ENCODE measurements at places on chromosomes 3 and 15. TPM values are rescaled to one million over a fixed set of nuclear protein-coding genes. Genes with fewer than 3 reads are reported as not detected.

GRCh38 chr3:60574046-60574769 is 677.0 kb downstream of the FHIT start:
- no peak for DNase-seq

DNA sequence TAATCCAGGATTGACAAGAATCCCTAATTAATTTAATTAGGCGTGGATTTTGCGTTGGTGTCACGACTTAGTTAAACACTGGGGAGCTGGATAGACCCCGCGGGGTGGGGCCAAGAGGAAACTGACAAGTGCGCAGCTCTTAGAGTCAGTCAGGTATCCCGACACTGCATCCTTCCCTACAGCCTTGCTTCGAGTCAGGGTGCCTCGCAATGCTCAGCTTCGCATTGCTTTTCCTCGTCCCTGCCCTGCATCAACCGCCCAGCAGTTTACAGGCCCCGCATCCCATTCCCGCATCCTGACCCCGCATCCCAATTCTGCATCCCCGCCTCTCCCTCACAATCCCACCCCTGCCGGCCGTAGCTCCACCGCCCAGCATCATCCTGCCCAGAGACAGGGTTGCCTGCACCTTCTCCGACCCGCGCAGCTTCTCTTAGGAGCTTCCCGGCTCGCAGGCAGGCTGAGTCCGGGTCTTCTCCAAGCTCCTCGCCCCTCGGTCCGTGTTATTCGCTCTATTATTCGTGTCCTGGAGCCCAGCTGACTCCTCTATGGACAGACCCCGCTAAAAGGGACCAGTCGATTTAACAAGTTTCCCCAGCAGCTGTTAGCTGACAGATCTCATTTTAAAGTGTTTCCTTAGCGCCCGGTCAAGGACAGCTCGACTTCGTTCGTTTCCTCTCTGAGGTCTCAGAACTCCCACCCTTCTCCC is 699 bp upstream of the SHOX2 start:
- peak; percentile 53 for DNase-seq

- peak; percentile 53 for DNase-seq
Observed at GRCh38 chr3:186259612-186260383, 102.2 kb downstream of the DGKG start.

The ARL14 gene
- 0.07 TPM for polyA plus RNA-seq

The APOD gene
- 174 TPM for polyA plus RNA-seq

DNA sequence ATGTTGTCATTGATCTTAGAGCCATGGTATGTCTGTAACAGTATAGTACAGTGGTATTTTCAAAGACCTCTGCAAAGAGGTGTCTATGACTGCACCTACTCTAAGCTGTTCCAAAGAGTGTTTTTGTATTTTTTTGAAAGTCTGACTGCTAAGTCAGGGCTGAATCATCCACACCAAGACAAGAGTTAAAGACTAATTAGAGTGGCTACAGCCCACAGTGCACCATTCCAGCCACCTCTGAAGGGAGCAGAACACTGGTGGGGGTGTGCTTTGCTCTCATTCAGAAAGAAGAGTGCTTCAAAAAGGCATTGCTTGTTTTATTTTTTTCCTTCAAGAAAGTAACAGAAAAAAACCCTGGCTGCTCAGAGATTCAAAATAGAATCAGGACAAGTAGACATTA is 301.4 kb downstream of the GABRG3 start:
- DNase-seq, result no peak

DNA sequence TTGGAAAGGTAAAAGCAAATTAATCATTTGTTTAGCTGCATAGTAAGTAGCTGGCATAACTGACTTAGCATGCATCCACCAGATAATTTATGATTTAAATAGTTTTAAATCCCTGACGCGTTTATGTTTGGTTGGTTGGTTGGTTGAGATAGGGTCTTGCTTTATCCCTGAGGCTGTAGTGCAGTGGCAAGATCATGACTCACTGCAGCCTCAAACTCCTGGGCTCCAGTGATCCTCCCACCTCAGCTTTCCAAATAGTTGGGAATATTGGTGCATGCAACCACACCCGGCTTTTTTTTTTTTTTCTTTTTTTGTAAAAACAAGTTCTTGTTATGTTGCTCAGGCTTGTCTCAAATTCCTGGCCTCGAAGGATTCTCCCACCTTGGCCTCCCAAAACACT is 263.4 kb downstream of the MCTP2 start:
- no peak for DNase-seq

DNA sequence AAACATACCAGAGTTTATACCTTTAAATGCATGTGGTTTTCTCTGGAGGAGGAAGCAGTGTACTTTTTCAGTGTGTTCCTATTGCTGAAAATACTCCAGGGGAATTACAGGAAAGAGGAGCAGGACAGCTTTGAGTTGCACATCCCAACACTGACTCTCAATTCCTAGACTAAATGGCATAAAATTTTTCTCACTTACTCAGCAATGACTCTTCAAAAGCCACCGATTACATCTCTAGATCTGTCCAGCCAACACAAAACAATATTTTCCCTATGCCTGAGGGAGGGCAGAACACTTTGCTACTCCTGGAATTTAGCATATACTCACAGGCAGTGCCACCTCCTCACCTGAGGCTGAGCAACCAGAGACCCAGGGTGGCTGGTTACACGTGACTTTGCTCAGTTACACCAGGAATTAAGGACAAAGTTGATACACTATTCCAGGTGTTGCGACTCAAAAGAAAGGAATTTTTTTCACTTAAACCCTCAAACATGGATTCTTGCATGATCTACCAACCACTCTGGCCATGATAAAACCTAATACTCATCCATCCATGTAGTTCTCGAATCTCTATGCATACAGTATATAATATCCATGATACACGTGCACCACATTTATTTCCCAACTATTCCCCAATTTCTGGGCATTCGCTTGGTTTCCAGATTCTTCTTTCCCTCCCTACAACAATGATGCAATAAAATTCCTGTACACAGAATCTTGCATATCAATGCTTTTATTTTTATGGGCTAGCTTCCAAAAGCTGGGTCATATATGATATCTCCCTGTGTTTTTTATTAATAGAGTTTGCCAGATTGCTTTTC is 194.6 kb downstream of the THRB start:
- DNase-seq, result no peak

DNA sequence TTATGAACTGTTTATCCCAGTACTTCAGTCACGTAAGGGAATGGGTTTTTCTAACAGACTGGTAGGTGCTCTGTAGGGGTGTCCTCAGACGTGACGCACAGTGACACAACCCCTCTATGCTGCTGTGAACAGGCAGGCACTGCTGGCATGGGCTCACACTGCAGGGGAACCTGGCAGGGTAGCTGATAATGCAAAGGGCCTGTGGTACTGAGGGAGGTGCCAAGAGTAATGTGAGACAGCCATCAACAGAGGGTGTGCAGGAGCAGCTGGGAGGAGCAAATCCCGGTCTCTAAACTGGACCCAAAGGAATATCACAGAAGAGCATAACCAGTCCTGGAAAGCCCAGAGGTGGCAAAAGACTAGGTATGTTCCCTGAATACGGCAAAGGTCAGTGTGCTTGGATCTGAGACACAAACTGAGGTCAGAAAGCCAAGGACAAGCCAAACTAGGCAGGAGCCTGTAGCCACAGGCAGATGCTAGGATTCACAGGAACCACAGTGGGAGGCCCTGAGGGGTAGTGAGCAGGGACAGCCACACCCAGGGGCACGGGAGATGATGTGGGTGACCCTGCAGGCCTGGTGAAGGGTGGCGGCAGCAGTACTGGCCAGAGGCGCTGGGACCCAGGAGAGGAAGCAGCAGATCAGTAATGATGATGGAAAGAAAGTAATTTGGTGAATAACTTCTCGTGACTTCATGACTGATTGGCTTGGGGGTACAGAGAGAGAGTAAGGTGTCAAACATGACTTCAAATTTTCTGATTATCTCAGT is 248.1 kb upstream of the CHRNA7 start:
- DNase-seq, result no peak

DNA sequence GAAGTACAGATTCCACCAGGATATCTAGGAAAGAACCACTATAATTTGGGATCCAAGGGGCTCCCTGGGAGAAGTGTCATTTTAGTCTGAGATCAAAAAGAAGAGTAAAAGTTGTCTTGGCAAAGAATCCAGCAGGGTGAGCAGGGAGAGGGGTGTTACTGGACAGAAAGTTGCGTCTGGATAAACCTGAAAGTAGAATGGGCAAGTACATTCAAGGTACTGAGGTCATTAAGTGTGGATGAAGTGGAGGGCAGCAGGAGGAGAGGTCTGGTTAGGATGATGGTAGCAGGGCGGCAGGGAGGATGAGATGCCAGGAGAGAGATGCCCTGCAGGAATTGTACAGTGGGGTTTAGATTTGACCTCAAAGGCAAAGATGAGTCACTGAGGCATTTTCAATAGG is 253.3 kb downstream of the KLF13 start:
- DNase-seq, result no peak

The WDR48 gene
- 10.3 TPM for polyA plus RNA-seq

The CGNL1 gene
- 12.7 TPM for polyA plus RNA-seq

Measured in right cardiac atrium (tissue), 5 donors.